ENCODE measurements at places on chromosomes 3 and 15.

- DNase-seq: no peak
Measured at GRCh38 chr3:50610992-50611463, 546 bp downstream of the CISH start.

- DNase-seq: no peak
Measured at GRCh38 chr3:188574885-188575284, 420.9 kb downstream of the LPP start.

DNA sequence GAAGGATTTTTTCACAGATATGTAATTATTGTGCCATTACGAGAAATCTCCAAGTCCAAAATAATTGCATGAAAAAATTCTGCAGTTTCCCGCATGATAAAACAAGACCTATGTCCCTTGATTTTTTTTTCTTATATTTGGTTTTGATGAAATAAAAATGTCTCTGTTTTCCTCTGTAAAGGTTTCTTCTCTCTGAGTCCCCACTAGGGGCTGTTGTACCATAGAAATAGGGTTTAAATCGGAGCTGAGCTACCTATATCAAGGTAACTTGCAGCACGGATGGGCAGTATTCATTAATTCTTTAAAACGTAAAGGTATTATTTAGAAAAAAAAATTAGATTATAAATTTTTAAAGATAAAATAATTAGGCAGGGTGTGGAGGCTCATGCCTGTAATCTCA, 66.6 kb upstream of the IGF1R start:
- DNase-seq: no peak

DNA sequence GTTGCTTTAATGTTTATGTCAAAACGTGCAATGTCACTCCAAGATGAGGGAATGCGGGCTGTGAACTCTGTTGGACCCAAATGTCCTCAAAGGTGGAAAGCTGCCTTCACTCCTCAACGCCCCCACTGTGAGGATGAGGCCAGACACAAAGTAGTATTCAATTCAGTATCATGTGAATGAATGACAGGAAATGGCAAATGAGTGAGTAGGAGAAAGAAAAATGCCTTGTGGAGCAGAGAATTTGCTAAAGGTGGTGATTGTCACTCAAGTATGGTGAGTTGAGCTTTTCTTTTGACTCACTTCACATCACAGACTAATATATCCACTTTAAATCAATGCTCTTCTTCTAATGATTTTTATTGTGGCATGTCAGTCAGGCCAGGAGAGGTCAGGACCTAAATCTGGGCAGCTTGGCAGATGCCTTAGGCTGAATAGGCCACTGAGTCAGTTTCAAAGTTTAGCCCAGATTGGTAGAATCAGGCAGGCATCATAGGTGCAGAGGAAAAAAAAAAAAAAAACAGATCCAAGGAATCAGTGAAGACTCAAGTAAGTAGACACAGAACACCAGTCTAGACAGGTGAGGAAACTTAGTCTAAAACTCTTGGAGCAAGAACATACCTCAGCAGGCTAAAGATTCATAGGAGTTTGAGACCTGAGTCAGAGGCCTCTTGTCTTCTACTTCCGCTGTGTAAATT, 71.0 kb upstream of the ZBED2 start:
- no peak for DNase-seq

DNA sequence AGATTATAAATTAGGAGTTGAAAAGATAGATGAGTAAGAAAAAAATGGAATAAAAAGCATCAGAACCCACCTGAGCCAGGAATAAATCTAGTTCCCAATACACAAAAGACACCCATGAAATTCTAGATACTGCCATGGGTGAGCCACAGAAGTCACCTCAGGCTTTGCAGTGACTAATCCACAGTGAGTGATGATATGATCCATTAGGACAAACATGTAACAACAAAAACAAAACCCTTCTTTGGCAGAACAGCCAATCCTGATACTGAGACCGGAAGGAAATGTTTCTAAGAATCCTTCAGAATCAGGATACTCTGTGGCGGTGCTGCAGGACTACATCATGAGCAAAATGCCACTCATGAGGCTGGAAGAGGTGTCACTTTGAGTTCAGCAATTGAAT, 15.0 kb upstream of the MINDY4B start:
- no peak for DNase-seq

GRCh38 chr15:71788646-71789579, 21.4 kb upstream of the NR2E3 start:
- no peak for DNase-seq

DNA sequence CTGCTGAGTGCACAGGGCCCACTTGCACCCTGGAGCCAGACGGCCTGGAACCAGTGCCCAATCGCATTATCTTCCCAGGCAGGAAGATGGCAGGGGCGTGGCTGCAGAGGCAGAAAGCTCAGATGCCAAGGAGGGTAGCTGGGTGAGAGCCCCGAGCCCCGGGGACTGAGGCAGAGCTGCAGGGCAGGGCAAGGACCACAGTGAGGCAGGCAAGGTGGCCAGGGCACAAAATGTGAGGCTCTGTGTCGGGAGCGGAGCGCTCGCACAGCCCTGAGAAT, 1.6 kb upstream of the CCDC33 start:
- no peak for DNase-seq

- no peak for DNase-seq
Measured at GRCh38 chr3:76826861-76827260, 213.0 kb upstream of the ROBO2 start.

DNA sequence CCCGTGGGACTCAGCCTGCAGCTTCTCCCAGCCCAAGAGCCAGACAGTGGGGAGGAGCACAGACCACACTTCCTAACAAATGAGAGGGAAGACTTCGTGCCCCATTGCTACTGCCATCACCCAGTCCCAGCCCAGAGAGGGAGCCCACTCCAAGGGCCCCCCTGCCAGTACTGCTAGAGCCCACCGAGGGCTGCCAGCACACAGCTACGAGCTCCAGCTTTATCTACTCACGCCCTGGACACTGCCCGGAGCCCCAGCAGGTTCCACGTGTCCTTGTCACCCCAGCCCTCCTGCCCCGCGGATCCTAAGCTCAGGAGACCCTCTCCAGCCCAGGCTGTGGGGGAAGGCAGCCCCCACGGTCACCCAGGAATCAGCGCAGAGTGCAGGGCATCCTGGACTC, 1.9 kb downstream of the GOLGA8A start:
- DNase-seq: no peak

DNA sequence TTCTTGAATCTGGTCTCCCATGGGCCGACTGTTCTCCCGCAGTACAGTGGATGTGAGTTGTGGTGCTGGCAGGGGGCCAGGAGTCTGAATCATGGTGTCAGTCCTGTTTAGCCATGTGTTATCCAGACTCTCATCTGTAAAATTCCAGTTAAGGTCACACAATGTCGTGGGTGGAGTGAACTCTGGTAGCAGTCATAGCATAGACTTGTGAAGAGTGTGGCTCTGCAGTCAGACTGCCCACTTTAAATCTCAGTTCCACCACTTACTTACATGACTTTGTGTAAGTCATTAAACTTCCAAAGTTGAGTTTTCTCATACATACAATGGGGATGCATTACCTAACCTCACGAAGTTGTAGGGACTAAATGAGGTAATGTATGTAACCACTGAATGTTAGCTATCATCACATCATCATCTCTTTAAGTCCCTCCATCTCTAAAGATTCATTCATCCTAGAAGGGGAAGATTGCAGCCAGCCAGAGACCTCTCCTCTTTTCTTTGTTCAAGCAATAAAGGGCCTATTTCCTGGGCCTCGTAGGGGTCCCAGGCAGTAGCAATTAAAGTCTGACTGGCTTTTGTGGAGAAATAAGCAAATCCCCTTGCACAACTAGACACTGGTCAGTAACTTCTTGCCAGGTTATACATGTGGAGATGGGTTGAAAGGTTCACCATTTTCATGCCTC, 93.9 kb downstream of the PCCB start:
- peak; percentile 80 for DNase-seq

DNA sequence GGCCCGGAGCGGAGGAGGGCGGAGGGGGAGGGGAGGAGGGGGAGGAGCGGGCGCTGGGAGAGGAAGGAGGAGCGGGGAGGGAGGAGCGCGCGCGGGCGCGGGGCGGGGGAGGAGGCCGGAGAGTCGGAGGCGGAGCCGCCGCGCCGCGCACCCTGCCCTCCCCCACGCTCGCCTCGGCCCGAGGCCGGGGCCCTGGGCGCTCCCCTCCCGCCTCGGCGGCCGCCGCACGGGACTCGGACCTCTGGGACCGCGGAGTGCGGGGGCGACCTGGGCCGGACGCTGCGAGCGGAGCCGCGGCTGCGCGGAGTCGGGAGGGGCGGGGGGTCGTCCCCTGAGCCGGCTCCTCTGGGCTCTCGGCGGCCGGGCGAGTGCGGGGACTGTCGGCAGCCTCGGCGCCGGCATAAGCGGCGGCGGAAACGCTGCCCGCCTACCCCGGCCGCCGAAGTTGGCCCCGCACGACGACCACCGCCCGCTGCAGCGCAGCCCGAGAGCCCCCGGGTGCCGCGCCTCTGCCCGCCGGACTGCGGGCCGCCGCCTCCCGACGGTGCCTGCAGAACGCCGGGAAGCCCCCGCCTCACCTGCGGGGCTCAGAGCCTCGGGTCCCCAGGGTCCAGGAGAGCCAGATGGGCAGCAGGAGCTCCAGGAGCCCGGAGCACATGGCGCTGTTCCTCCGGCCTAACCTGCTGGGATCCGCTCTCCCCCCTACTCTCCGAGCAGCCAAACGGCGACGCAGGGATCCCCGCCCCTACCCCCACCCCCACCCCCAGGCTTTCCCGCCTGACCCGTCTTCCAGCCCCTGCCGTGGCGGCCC, 406 bp upstream of the GABRB3 start:
- DNase-seq: no peak

GRCh38 chr3:9808345-9809037, 1.6 kb upstream of the TTLL3 start:
- peak; percentile 34 for DNase-seq

DNA sequence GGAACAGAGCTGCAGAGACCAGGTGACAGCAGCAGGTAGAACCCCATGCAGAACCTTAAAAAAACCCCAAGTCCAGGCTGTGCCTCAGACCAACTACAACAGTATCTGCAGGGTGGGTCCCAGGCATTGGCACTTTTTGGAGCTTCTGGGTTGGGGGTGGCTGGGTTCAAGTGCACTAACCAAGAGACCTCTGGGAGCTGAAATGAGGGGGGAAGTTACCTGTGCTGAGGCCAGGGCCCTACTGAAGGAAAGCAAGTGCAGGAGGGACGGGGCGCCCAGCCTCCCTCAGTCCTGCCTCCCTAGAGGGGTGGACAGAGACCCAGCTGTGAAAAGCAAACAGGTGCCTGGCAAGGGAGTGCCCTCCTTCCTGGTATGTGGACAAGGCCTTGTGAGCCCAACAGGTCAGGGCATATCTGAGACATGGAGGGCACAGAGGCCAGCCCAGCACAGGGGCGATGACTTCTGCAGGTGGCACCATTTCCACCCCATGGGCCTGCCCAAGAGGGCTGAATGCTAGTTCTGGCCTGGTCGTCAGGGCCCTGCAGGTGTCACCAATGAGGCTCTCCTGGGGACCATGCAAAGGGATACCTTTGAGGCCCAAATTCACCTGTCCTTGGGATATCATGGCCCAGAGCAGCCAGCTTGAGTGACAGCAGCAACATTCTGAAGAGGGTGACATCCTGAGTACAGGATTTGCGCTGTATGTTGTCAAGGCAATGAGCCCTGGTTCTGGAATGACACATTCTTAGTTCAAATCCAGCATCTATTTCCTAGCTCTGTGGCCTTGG, 18.7 kb downstream of the CTSH start:
- no peak for DNase-seq

DNA sequence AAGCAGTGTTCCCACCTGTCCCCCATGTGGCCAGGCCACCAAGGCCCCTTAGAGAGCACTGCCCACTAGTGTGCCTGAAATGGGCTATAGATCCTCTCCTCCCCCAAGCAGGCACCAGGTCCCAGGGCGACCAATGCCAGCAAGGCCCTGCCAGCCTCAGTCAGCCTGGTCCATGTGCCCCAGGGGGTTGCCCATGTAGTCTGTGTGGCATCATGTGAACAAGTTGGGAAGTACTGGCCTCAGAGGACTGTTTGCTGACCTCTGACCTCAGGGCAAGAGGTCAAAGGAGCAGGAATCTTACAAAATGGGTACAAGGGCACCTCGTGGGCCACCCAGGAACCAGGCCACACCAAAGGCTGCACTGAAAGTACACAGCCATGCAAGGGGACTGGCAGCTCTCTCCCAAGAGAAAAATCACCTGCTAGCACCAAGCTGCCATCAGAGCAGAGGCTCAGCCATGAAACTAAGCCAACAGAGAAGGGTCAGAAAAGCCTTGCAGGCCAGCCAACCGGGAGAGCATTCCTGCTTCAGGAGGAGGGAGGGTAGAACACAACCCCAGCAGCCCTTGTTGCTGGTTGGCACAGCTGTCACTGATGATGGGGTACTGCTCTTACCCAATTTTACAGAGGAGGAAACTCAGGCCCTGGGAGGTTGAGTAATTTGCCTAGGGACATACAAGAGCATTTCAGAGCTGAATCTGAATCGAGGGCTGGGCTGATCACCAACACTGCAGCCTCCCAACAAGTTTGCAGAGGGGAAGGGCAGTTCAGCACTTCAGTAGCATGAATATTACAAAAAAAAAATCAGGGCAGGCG, 5.2 kb upstream of the FURIN start:
- no peak for DNase-seq

- DNase-seq: no peak
Measured at GRCh38 chr3:196569003-196569516, 600 bp downstream of the FBXO45 start.

GRCh38 chr3:27431116-27431515, 53.1 kb downstream of the SLC4A7 start:
- DNase-seq: no peak

GRCh38 chr3:195117978-195118581, 152.9 kb downstream of the XXYLT1 start:
- no peak for DNase-seq

- no peak for DNase-seq
Measured at GRCh38 chr3:46904303-46905212, 27.0 kb downstream of the PTH1R start.

DNA sequence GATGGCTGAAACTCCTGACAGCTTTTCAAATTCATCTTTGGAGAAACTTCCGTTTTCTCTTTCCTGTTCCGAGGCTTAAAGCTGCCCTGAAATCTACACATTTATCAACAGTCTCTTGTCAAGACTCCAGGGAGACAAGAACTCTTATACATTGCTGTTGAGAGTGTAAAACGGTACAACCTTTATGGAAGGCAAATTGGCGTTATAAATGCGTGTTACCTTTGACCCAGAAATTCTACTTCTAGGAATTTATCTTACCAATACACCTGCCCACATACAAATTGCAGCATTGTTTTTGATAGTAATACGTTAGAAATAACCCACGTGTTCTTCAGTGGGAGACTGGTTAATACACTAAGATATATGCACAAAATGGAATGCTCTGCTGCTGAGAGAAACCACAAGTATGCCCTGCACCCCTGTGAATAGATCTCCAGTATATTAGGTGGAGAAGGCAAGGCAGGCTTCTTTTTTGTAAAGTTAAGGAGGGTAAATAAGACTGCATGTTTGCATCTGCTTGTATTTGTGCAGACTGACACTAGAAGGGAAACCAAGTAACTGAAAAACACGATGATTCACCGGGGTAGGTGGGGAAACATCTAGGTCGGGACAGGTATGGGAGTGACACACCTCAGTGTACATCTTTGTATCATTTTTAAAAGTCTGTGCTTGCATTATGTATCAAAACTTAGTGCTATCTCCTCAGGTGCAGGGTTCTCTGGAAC, 97.5 kb downstream of the IGF1R start:
- no peak for DNase-seq

Measured in NCI-H2029 treated with DMSO at 0.1 percent for 48 hours (cell line).